ENCODE measurements at places on chromosomes 6 and 20.

DNA sequence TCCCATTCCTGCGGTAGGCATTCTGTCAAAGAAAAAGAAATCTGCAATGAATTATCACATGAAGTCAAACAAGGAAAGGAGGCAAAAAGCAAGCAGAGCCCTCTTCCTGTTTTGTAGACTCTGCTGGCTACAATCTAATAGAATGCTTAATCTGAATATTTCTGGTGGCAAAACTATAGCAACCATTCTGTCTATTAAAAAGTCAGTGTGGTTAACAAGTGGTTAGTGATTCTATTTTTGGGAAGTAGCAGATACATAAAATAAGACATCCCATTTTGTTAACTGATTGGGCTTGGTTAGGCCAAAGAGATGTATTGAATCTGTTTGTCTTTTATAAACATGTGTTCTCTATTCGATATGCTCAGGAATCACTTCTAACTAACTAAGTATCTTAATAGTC is 442.3 kb downstream of the CDC5L start:
- H3K4me1 ChIP-seq, result no peaks in the 10 kb centered on the region
- no peak for DNase-seq
- no peak overlapping the region for H3K4me3 ChIP-seq
- no peak overlapping the region for H3K27ac ChIP-seq
- no peaks in the 10 kb centered on the region for H3K27me3 ChIP-seq
- H3K36me3 ChIP-seq, result no peaks in the 10 kb centered on the region

- H3K27me3 ChIP-seq, result no peaks in the 10 kb centered on the region
- H3K27ac ChIP-seq, result no peak overlapping the region
- peak; percentile 57 for DNase-seq
- peaks cover 7% of the 10 kb centered on the region for H3K4me1 ChIP-seq
- H3K36me3 ChIP-seq, result no peaks in the 10 kb centered on the region
Measured at GRCh38 chr6:72861935-72862432, 240.1 kb downstream of the KCNQ5 start.

GRCh38 chr6:132354517-132355167 is 46.6 kb downstream of the MOXD1 start:
- no peak overlapping the region for H3K27ac ChIP-seq
- peaks cover 3% of the 10 kb centered on the region for H3K36me3 ChIP-seq
- no peaks in the 10 kb centered on the region for H3K4me1 ChIP-seq

DNA sequence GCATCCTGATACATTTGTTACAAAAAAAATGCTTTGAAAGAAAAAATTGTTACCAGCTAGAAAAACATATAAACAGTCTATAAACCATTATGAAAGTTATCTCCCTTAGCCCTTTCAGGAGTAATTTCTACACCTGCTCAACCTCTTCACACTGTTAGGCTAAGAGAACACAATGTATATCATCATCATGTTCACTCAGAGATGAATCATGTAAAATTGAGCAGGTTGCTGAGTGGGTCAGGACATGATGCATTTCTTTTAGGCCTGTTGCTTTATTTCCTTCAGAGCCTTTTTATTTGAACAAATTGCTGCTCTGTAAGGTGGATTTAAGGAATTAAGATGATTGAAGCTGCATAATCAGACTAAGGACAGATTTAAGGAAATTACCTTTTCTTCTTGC is 531.3 kb upstream of the MAN1A1 start:
- H3K36me3 ChIP-seq, result no peaks in the 10 kb centered on the region
- H3K4me3 ChIP-seq, result no peak overlapping the region
- no peaks in the 10 kb centered on the region for H3K27me3 ChIP-seq
- H3K4me1 ChIP-seq, result no peaks in the 10 kb centered on the region
- no peak for DNase-seq
- no peak overlapping the region for H3K27ac ChIP-seq

- no peaks in the 10 kb centered on the region for H3K36me3 ChIP-seq
- peaks cover 3% of the 10 kb centered on the region for H3K4me1 ChIP-seq
- H3K27ac ChIP-seq, result no peak overlapping the region
- H3K27me3 ChIP-seq, result no peaks in the 10 kb centered on the region
- H3K4me3 ChIP-seq, result no peak overlapping the region
- DNase-seq, result peak; percentile 78
Measured at GRCh38 chr6:158220786-158221442, 52.8 kb downstream of the GTF2H5 start.

DNA sequence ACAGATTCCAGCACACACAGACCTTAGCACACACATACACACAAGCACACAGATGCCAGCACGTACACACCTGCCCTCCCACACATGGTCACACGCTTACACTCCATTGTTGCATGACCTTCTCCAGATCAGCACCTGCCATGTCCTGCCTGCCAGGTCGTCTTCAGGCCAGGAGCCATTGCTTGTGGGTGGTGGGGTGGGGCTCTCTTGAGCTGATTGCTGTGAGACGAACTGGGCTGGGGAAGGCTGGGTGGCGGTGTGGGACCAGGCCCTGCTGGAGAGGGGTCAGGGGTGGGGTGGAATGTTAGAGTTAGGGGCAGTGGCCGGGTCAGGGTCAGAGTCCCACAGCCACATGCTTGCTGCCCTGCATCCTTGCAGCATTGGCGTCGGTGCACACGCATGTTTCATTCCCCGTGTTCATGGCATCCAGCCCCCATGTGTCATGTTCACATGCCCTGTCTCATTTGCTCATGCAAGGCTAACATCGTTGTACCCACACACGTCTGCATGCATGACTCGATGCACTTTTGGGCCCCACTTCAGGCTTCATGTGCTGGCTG is 6.5 kb upstream of the NPBWR2 start:
- no peak overlapping the region for H3K4me3 ChIP-seq
- H3K27me3 ChIP-seq, result peaks cover 36% of the 10 kb centered on the region
- H3K27ac ChIP-seq, result no peak overlapping the region
- no peak for DNase-seq
- H3K4me1 ChIP-seq, result no peaks in the 10 kb centered on the region

- H3K4me3 ChIP-seq, result no peak overlapping the region
- no peaks in the 10 kb centered on the region for H3K4me1 ChIP-seq
- no peaks in the 10 kb centered on the region for H3K27me3 ChIP-seq
- H3K36me3 ChIP-seq, result no peaks in the 10 kb centered on the region
- no peak for DNase-seq
Measured at GRCh38 chr6:19524366-19525186, 312.6 kb upstream of the ID4 start.

DNA sequence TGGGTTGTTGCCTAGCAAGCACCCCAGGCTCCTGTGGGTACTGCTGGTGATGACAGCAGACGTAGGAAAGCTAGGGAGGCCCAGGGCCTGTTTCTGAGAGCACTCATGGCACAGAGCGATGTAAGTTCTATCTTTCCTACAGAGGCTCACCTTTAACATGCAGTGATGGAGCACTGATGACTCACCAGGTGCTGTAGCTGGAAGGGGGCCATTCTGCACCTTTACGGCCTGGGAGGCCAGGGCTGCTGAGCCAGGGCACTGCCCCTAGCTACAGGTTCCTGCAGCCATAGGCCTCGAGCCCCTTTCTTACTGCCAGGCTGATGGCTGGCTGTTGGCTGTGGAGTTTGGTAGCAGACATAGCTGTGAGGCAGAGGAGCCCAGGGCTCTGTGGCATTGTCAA is 31.1 kb upstream of the GPR6 start:
- H3K27me3 ChIP-seq, result peaks cover 4% of the 10 kb centered on the region
- H3K4me1 ChIP-seq, result no peaks in the 10 kb centered on the region
- no peaks in the 10 kb centered on the region for H3K36me3 ChIP-seq
- H3K4me3 ChIP-seq, result no peak overlapping the region

GRCh38 chr6:168147205-168147738 is 68.3 kb upstream of the FRMD1 start:
- DNase-seq, result no peak
- no peaks in the 10 kb centered on the region for H3K4me1 ChIP-seq
- peaks cover 6% of the 10 kb centered on the region for H3K27me3 ChIP-seq
- H3K4me3 ChIP-seq, result no peak overlapping the region
- H3K27ac ChIP-seq, result no peak overlapping the region

DNA sequence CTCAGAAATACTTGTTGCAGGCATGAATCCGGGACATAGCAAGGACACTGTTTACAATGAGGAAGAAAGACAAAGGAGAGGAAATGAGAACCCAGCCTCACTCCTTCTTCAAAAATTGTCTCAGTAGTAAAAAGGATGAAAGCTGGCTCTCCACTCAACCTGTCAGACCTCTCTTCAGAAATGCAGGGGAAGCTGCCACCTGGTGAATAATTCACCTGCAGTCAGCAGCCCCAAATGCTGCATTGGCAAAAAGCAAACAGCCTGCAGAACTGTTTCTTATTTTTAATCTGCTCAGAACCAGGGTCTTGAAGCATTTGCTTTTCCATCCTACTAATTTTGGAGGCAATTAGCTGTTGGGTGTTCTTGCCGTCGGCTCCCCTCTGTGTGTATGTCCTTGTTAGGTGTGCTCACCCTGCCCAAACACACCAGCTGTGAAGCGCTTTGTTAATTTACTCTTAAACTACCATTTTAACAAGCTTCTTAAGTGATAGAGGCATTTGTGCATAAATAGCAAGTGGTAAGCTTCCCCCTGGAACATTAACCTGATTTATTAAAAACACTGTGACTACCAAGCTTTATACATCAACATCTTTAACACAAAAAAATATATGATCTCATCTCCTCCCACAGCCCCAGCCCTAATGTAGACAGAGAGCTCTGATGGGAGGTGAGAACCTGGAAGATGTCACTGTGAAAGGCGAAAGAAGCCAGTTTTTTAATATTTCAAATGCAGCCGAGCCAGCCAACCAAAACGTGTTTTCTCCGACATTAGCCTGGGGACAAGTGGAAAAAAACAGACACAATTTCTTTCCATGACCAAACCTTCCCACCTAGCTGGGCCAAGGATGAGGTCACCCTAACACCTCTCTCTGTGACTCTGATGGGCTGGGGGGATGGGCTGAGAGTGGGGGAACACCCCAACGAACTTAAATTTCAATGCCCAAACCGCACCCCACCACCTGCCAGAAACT is 451.0 kb upstream of the SULF2 start:
- DNase-seq, result no peak
- no peaks in the 10 kb centered on the region for H3K27me3 ChIP-seq
- no peak overlapping the region for H3K27ac ChIP-seq
- H3K4me1 ChIP-seq, result no peaks in the 10 kb centered on the region

DNA sequence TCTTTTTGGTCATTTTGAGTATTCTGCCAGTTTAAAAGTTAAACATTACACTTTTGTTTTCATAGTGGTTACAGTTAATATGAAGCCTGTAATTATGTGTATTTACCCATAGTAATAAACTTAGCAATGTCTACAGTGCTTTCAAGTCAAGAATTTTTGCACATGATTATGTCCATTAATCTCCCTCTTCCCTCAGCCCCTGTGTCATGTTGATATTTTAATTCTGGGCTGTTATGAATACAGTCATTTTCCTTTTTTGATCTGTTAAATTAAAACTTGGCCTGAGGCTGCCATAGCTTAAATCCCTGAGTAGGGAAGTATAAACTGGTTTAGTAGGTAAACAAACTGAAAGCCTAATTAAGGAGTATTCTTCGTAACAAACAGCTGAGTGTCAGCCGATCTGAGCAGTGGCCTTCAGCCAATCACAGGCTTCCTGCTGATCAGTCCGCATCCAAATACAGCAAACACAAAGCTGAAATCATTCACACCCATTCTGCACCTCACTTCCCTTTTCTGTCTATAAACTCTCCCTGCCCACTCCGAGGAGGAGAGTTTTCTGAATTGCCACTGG is 9.5 kb upstream of the SFT2D1 start:
- no peaks in the 10 kb centered on the region for H3K36me3 ChIP-seq
- peaks cover 19% of the 10 kb centered on the region for H3K27me3 ChIP-seq
- H3K4me3 ChIP-seq, result no peak overlapping the region
- no peak for DNase-seq
- no peak overlapping the region for H3K27ac ChIP-seq

DNA sequence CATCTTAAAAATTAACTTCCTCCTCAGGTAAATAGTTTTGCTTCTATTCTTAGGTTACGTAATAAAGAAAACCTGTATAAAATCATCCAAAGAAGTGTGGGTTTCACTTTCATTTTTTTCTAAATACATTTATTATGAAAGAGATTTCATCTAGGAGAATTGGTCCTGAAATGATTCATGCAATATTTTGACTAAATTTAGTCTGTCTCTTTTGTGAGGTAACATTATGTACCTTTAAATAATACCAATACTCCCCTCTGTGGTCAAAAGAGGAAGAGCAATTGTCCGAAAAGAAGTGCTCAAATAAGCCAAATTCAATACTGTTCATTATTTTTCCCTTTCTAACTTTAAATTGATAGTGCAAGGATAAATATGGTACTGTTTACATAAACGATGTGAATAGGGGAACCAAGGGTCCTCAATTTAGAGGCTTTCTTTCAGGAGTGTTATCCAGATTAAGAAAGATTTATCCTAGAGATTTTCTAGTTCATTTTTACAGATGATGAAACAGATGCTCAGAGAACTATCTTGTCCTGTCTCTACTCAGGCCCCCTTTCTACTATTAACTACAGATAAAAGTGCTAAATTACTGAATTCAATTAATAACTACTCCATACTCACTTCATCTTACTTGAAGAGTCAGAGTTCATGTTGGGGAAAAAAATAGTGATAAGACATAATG is 26.2 kb downstream of the CYP39A1 start:
- H3K4me3 ChIP-seq, result no peak overlapping the region
- no peak overlapping the region for H3K27ac ChIP-seq
- no peaks in the 10 kb centered on the region for H3K36me3 ChIP-seq
- peak; percentile 21 for DNase-seq

- no peaks in the 10 kb centered on the region for H3K27me3 ChIP-seq
- H3K4me1 ChIP-seq, result no peaks in the 10 kb centered on the region
- no peak overlapping the region for H3K4me3 ChIP-seq
- H3K27ac ChIP-seq, result no peak overlapping the region
Measured at GRCh38 chr6:141437011-141437410, 695.7 kb upstream of the GJE1 start.

DNA sequence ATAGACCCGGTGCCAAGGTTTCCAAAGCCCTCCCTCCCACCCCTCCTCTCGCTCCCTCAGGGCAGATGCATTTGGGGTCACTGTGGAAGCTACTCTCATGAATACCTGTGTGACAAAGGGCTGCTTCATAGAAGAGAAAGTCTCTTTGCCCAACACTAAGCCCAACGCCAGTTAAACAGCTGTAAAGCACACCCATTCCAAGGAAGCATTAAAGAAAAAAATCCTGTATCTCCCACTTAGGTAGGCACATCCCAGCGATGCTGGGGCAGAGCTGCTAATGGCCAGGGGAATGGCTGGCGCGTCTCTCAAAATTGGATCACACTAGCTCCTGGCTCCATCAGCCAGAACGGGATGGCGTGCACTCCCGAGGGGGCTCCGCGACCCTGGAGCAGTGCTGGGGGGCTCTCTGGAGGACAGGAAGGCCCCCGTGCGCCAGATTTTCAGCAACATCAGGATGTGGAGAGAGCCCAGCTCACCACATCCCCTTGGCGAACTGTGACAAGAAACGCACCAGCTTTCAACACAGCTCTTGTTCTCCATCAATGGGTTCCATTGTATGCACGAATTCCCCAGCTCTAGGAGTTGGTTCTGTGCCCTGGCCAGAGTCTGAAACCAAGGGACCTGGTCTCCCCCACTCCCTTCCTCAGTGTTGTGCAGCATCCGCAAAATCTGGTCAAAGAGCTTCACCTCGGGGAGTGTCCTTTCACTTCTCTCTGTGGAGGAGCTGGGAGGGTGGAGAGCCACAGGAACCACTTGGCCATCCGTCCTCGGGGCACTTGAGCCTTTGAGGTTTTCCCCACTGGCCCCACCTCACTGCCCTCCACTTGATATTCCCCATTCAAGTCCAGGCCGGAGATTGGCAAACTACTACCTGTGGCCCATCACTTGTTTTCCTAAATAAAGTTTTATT is 74.1 kb downstream of the TFAP2C start:
- H3K36me3 ChIP-seq, result no peaks in the 10 kb centered on the region
- DNase-seq, result no peak
- no peak overlapping the region for H3K4me3 ChIP-seq
- H3K27me3 ChIP-seq, result peaks cover 3% of the 10 kb centered on the region
- no peak overlapping the region for H3K27ac ChIP-seq

Data from IMR-90 (cell line).